Uterus (tissue), 4 donors: ENCODE measurements at places on chromosomes 1 and 21. TPM values are rescaled to one million over a fixed set of nuclear protein-coding genes. Genes with fewer than 3 reads are reported as not detected.
A peak's percentile ranks its signal among the peaks of the same experiment; 100 is the strongest.

The SPRR2G gene
- total RNA-seq: not detected

The TRAPPC3 gene
- total RNA-seq: 70.6 TPM

The HPCA gene
- not detected for total RNA-seq

The CFHR3 gene
- total RNA-seq: 0.61 TPM

The TPTE gene
- total RNA-seq: 0.21 TPM

The TMPRSS2 gene
- not detected for total RNA-seq

The FYB2 gene
- 8.2 TPM for total RNA-seq

The SIPA1L2 gene
- total RNA-seq: 4.6 TPM

The CADM3 gene
- 5.6 TPM for total RNA-seq

The AMPD1 gene
- total RNA-seq: not detected

DNA sequence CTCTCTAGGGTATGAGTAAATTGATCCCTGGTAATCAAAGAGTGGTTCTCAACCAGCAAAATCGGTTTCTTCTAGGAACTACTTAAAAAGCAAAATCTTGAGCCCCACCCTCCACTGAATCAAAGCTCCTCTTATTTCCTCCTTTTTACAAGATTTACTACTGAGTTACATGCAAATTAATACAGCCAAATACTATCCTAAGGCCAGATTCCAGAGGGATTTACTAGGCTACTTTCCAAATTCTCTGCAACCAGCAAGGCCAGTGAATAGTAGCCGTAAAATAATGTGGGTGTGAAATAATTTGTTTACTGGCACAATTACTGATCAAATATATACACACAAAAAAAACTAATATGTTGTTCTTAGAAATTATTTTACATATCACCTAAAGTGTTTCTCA is 1583.8 kb downstream of the NCAM2 start:
- DNase-seq: no peak

DNA sequence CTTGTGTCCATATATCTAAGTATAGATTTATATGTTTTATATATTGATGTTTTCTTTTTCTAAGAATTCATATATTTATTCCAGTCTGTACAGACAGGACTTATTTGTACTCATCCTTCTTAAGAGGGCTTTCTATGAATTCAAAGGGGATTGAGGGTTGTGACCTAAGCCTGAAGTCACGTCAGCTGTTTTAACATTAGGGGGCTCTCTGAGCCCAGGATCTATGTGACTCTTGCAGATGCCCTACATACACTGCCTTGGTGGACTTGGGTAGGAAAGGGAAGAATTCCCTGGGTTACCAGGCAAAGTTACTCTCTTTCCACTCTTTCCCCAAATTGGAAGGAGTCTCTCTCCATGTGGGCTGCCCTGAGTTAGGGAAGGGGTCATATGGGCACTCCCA is 283.8 kb upstream of the DAB1 start:
- no peak for DNase-seq

GRCh38 chr1:79259390-79260336 is 253.1 kb upstream of the ADGRL4 start:
- no peak for DNase-seq

GRCh38 chr1:227941509-227942020 is 6.2 kb downstream of the WNT9A start:
- DNase-seq: no peak

- DNase-seq: no peak
Observed at GRCh38 chr1:161791904-161792655, 26.0 kb downstream of the ATF6 start.

GRCh38 chr1:212613440-212614335 is 5.1 kb downstream of the ATF3 start:
- DNase-seq: no peak

- DNase-seq: no peak
Observed at GRCh38 chr1:203304391-203304918, 864 bp upstream of the BTG2 start.

- no peak for DNase-seq
Observed at GRCh38 chr1:192022827-192023226, 135.4 kb upstream of the RGS18 start.

GRCh38 chr1:156525856-156526489 is 25.4 kb upstream of the MEF2D start:
- no peak for DNase-seq

DNA sequence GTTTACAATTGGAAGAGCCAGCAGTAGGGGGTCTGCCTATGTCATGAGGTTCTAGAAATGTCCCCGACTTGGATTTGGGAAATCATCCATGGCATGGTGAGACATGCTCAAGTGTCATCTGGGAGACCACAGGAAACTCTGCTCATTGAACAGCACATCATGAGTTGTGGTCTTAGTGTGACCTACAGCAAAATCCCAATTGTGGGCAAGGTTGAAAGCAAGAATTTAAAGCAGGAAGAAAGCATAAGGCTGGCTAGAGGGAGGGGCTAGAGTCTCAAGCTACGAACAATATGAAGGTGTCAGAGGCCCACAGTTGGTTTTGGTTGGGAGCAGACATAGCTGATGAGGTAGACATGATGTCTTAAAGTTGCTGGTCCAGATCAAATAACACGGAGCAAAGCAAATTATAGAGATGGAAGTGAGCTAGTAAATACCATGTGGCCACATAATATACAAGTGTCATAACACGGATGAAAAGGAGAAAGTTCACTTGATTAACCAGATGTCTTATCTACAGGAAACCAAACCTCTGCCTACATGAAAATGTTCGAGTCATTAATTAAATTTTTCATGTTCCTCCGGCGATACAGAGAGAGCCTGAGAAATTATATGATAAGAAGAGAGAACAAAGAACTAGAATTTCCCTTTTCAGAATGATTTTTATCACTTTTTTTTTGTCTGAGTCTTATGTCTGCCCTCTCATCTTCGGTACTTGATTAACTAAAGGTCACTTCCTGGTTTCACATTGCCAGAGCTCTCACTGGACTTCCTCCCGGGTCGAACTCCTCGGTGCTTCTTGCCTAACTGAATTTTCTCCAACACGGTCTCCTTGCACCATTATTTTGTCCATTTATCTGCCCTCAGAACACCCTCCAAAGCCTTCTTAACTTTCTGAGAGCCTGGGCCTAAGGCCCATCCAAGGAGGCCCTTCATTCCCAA is 67.5 kb upstream of the DUSP10 start:
- DNase-seq: no peak

GRCh38 chr1:27099135-27099586 is 55.8 kb downstream of the SLC9A1 start:
- peak; percentile 81 for DNase-seq

- DNase-seq: no peak
Observed at GRCh38 chr1:238343852-238344251, 453.1 kb upstream of the ZP4 start.

DNA sequence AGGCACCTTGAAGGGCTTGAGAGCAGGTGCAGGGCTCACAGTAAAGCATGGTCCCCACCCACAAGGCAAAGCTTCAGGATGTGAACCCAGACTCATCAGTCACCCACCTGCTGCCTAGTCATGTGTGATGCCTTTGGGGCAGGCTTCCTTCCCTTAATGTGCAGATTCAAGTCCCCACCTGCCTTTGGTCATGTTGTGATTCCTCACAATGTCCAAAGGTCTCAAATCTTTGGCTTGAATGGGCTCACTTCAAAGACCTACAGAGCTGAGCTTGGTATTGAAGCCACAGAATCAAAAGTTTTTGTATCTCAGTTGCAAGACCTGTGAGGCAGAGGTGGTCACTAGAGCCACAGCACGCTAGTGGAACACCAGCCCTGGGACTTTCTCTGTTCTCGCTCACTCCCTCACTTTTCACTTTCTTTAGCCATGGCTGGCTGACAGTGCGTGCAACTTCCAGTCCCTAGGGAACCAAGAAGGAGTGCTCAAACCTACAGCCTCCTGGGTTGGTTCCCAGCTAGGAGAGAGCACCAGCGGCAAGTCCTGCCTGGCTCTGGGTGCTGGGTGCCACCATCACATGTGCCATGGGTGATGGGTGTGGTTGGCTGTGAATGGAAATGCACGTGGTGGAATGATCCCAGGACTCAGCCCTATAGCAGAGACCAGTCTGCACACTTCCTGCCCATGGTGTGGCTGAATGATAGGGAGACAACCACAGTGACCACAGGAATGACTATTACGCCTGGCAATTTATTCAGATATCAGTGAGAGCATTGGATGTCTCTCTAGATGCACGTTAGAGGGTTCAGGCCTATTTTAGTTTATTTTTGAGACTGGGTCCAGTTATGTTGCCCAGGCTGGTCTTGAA is 26.4 kb upstream of the CLIC6 start:
- no peak for DNase-seq

DNA sequence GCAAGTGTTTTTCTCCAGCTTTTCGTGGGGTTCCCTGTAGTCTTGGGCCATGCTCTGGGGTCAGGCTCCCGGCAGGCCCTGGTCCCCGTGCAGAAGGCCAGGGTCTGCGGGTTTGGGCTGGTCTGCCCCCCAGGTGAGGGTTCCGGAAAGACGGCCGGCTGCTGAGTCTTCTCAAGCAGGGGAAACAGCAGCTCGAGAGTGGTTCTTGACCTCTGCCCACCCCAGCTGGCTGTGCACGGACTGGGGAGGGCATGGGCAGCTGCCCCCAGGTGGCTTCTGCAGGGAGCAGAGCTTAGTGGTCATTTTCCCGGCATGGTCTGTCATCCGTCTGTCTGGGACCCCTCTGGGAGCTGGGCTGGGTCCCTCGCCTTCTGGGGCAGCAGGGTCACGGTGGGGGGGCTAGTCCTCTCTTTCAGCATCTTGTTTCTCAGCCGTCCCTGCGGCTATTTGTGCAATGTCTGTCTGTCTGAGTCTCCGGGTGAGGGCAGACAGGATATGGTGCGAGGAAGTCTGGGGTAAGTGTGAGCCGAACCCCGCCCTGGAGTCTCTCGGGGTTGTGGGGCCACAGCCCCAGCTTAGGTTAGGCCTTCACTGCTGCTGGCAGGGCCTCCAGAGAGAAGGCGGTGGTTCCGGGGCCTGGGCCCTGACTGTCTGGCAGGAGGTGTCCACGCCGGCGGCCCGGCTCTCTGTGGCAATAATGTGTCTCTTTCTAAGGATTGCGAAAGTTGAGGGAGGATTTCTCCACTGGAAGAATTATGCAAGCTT is 6.1 kb downstream of the SKI start:
- peak; percentile 89 for DNase-seq

- DNase-seq: no peak
Observed at GRCh38 chr1:206698011-206698410, 13.3 kb downstream of the MAPKAPK2 start.

- DNase-seq: no peak
Observed at GRCh38 chr1:11295905-11296304, 22.9 kb downstream of the UBIAD1 start.

- peak; percentile 32 for DNase-seq
Observed at GRCh38 chr1:78676347-78676982, 26.8 kb downstream of the IFI44 start.

GRCh38 chr1:87524021-87524754 is 195.5 kb downstream of the LMO4 start:
- no peak for DNase-seq

GRCh38 chr1:75131565-75132241 is 2.5 kb upstream of the LHX8 start:
- no peak for DNase-seq

GRCh38 chr1:7319196-7319595 is 451.9 kb upstream of the VAMP3 start:
- DNase-seq: no peak

DNA sequence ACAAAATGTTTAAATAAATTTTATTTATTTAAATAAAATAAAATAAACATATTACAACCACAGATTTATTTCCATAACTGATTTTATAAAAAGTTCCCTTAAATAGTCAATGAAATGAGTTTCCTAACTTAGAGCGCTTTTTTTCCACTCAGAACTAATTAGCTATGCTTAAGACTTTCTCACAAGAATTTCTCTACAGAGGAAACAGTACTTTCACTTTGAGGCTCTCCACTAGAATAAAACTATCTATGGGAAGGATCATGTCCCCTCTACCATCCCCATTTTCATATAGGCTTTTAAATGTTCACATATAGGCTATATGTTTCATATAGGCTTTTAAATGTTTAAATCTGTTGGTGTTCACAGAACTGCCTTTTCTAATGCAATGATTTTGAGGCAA is 40.0 kb upstream of the DPH5 start:
- DNase-seq: no peak

- DNase-seq: no peak
Observed at GRCh38 chr1:55423376-55423775, 208.2 kb upstream of the USP24 start.

DNA sequence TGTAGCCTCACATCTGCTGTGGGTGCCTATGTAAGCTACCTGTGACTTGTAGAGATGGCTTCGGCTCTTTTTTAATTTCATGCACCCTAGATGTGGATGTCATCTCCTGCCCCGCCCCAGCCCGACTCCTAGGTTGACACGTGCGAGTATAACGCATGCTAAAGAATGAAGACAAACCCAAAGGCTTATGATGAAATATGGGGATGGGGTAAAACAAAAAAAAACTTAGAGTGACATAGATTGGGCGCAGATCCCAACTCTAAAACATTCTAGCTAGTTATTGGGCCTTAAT is 613 bp upstream of the ERO1B start:
- DNase-seq: no peak

DNA sequence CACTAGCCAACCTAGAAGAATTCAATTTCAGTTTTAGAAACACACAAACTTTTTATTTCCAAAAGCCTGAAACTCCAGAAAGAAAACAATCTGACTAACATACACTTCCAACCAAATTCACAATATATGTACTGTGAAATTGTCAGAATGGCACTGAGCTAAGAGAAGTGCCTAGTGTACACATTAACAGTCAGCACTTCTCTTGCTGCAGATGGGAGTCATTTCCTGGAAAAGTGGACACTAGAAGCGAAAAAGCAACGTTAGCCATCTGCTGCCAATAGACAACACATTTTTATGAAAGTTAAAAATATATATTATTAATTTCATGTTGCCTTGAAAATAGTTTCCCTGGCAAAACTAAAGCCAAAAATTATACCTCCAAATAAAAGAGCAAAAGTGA is 66.1 kb downstream of the EPS15 start:
- no peak for DNase-seq

GRCh38 chr1:183881387-183882131 is 76.6 kb downstream of the RGL1 start:
- DNase-seq: peak; percentile 36

DNA sequence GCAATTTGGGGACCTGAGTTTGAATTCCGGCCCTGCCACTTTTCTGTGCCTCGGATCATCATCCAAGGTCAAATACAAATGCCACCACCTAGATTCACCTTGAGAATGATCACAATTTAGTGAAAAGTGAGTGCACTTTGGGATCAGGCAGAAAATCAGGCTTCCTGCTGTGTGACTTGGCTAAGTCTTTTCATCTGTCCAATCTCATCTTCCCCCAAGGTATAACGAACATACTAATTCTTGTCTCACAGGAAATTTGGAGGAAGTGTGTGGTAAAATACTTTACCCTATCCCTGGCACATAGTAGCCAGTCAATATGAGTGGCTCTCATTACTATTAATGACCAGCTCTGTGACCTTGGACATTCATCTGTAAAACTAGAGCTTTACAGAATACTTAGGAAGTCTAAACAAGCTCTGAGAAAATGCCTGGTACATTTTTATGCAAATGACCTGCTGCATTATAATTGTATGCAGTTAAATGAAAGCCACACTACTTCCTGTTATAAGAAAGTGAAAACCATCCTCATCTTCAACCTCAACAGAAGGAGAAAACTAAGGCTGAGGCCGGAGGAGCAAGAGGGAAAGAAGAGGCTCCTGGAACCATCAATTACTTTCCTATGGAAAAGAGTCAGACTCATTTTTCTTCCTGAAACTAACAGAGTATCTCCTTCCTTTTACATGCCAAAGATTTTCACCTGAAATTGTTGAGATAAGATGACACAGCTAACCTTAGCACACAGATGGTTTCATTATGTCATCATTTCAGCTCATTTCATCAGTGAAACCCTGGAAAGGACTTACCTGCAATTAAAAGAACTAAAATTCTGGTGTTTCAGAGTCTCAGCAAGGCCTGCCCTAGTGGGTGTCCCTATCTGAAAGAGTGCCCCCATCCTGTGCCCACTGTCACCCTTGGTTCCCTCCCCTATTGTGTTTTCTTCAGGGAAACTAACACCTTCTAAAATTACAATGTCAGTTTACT is 32.6 kb upstream of the RGS8 start:
- DNase-seq: no peak
